ENCODE measurements at places on chromosomes 13 and 19.

GRCh38 chr13:40192858-40193257 is 473.6 kb downstream of the FOXO1 start:
- no peak for DNase-seq

- no peak for DNase-seq
Observed at GRCh38 chr19:47375694-47376588, 26.8 kb downstream of the DHX34 start.

GRCh38 chr19:21439201-21439751 is 42.3 kb downstream of the ZNF493 start:
- peak; percentile 46 for DNase-seq

- DNase-seq: no peak
Observed at GRCh38 chr13:25753976-25754375, 297.8 kb downstream of the SHISA2 start.

- peak; percentile 95 for DNase-seq
Observed at GRCh38 chr13:48975856-48976575, at the start of gene FNDC3A. Gene FNDC3A (plus strand): TSS chr13:48975912. CDS start chr13:49006191, 30,279 bp downstream.

GRCh38 chr13:25657157-25657556 is 285.4 kb downstream of the ATP8A2 start:
- DNase-seq: no peak

DNA sequence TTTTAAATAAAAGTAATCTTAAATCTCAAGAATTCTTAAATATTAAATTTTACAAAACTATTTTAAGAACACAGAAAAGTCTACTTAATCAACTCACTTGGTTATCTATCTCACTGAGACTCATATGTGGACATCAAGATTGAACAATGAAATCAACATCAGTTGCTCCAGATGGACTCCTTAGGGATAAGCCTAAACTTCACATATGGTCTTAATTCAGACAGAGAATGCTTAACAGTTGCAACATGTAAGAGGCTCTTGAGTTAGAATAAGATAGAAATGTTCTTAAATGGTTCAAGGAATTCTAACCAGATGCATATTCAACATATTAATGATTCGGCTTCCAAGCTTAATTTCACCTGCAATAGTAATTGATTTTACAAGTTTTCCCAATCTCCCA is 1730.9 kb downstream of the PCDH9 start:
- DNase-seq: no peak

- no peak for DNase-seq
Observed at GRCh38 chr19:17565611-17566010, 10.2 kb downstream of the COLGALT1 start.

GRCh38 chr19:48656840-48657474 is 11.0 kb upstream of the CA11 start:
- DNase-seq: no peak

- DNase-seq: peak; percentile 10
Observed at GRCh38 chr13:33968520-33969507, 150.9 kb downstream of the RFC3 start.

GRCh38 chr13:39602277-39602613 is 748 bp downstream of the LHFPL6 start:
- DNase-seq: no peak

- DNase-seq: no peak
Observed at GRCh38 chr19:11861301-11861700, 12.8 kb downstream of the ZNF439 start.

GRCh38 chr19:33507021-33507956 is 14.3 kb downstream of the PEPD start:
- DNase-seq: no peak

GRCh38 chr19:47813304-47813994 is 8.3 kb upstream of the CRX start:
- peak; percentile 67 for DNase-seq

- no peak for DNase-seq
Observed at GRCh38 chr13:111247552-111247951, 72.9 kb upstream of the TEX29 start.

DNA sequence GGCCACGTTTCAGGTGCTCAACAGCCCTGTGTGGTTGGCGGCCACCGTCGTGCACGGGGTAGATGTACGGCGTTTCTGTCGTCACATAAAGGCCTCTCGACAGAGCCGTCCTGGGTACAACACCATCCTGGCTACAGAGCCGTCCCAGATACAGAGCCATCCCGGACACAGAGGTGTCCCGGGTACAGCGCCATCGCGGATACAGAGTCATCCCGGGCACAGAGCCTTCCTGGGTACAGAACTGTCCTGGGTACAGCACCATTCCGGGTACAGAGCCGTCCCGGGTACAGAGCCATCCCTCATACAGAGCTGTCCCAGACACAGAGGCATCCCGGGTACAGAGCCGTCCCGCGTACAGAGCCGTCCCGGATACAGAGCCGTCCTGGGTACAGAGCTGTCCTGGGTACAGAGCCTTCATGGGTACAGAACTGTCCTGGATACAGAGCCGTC is 222.7 kb upstream of the SOX1 start:
- no peak for DNase-seq

DNA sequence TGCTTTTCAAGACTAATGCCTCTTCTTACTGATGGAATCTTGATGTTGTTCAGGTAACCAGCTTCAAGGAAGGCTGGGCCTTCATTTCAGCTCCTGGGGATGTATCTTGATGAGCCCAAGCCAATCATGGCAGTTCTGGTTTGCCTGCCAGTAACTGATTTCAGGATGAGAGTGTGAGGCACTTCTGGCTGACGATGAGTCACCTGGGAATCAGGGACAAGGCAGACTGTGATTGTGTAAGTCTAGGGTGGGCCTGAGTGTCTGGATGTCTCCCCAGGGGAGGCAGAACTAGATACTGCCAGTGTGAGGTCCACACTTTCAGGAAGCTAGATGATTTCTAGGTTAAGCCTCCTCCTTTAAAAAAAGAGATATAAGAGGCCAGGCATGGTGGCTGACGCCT is 77.3 kb upstream of the KL start:
- DNase-seq: no peak

DNA sequence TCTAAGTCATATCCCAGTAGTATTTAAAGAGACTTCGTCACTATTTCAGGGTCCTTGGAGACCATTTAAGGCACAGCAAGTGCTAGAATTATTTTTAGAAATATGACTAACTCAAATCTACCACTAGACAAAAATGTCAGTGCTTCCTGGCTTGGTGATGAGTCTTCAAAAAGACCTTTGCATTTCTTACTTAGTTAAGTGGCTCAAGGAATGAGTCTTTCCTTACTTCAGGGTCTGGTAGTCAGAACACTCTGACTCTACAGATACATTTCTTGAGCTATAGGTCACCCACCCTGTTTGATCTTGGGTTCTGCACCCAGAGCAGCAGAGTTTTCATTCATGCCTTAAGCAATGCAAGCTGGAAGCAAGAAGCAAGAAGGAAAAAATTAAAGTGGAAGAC is 191.0 kb upstream of the HTR2A start:
- DNase-seq: no peak

DNA sequence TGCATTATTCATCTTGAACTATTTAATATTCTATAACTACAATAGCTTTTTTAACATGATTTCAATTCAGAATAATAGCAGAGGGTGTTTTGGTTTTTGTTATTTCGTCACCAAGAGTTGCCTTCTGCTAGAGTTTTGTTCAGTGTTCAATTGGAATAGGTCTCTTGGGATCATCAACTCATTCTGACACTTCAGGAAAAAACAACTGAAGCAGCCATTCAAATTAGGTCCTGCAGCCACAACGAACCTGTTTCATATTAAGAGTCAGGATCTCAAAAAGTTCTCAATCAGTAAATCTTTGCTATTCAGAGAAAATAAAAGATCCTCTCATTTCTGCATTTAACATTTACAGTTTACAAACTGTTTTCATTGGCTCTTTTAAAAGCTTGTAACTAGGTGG is 2.4 kb upstream of the CHAMP1 start:
- DNase-seq: no peak

GRCh38 chr13:48946163-48946562 is 29.5 kb upstream of the FNDC3A start:
- no peak for DNase-seq

GRCh38 chr13:76474966-76475365 is 411.2 kb downstream of the KCTD12 start:
- no peak for DNase-seq

GRCh38 chr19:19860756-19861390 is 4.8 kb upstream of the ZNF253 start:
- no peak for DNase-seq

DNA sequence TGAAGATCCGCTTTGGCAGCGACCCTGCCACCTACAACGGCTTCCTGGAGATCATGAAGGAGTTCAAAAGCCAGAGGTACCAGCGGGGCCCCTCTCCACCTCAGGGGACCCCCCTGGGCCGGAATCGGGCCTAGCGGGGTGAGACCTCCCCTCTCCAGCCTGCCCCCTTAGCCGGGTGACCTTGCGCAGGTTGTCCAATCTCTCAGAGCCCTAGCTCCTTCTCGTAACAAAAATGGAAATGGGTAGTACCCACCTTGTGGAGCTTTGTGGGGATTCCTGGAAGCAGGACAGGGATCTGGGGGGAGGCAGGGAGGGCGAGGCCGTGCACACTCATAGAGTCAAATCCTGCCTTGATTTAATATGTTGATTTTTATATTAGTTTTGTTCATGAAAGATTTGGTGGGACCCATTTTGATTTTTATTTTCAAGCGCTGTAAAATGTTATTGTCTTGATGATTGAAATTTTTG is 658 bp downstream of the SIN3B start:
- DNase-seq: no peak
